Activated CD4-positive, alpha-beta memory T cell treated with anti-CD3 and anti-CD28 coated beads for 36 hours (primary cell): ENCODE measurements at places on chromosomes 2 and 18. TPM values are rescaled to one million over a fixed set of nuclear protein-coding genes. Genes with fewer than 3 reads are reported as not detected.

- H3K27ac ChIP-seq: no peak overlapping the region
- no peak overlapping the region for H3K4me3 ChIP-seq
- DNase-seq: no peak
- H3K4me1 ChIP-seq: peaks cover 4% of the 10 kb centered on the region
Measured at GRCh38 chr2:62774555-62775366, 69.2 kb downstream of the EHBP1 start.

GRCh38 chr2:115084446-115084845 is 642.0 kb downstream of the DPP10 start:
- no peak overlapping the region for H3K27ac ChIP-seq
- no peaks in the 10 kb centered on the region for H3K27me3 ChIP-seq
- H3K4me3 ChIP-seq: no peak overlapping the region
- peaks cover 3% of the 10 kb centered on the region for H3K36me3 ChIP-seq
- no peak for DNase-seq

The UCN gene
- 1.8 TPM for total RNA-seq

The LRP2 gene
- 0.52 TPM for total RNA-seq

The COLEC12 gene
- not detected for total RNA-seq
